Stimulated activated CD4-positive, alpha-beta T cell treated with anti-CD3 and anti-CD28 coated beads, Interleukin-2, amount 100 ng/mL, for 4 hours (primary cell): ENCODE measurements at places on chromosomes 5 and 9.
A peak's percentile ranks its signal among the peaks of the same experiment; 100 is the strongest.

DNA sequence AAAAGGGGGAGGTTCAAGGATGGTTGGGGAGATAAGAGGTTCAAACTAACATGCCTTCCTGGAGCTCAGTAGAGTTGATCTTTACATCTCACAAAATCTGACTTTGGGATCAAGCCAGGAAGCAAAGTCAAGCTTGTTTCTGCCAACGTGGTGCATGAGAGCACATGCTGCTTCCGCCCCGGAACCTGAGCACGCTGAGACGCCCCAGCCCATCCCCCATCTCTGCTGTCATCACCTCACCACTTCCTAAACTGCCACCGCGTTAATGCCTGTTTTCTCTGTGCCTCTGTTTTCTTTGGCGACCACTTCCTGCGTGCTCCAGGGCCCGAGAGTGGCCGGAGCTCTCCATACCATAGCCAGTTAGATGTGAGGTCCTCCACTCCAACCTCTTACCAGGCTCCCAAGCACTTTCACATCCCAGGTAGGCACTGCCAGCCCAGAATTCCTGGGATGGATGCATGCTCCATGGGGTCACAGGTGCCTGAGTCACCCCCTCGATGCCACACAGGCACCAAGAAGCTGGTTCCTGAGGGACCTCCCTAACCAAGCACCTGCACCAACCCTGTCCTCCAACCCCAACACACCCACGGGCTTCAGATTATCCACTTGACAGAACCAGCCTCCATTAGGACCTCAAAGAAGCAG lies 31.2 kb upstream of the AFAP1L1 start:
- DNase-seq = peak; percentile 69

GRCh38 chr5:154885439-154885838 lies 27.0 kb downstream of the CNOT8 start:
- no peak for DNase-seq

DNA sequence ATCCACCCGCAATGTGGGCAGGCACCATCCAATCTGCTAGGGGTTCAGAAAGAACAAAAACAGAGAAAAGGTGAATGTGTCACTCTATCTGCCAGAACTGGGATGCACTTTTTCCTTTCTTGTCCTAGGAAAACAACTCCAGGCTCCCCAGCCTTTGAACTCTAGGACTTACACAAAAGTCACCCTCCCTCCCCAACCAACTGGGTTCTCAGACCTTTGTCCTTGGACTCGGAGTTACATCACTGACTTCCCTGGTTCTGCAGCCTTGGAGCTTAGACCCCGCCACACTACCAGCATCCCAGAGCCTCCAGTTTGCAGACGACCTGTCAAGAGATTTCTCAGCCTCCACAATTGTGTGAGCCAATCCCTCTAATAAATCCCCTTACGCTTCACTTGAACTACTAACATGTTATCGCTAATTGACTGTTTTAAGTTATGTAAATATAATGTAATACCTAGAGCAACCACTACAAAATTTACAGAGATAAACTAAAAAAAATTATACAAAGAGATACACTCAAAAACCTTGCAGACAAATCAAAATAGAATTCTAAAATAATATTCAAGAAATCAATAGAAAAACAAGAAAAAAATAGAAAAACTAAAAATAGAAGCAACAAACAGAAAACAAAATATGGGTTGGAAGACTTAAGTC lies 5.3 kb upstream of the UBLCP1 start:
- DNase-seq = no peak

DNA sequence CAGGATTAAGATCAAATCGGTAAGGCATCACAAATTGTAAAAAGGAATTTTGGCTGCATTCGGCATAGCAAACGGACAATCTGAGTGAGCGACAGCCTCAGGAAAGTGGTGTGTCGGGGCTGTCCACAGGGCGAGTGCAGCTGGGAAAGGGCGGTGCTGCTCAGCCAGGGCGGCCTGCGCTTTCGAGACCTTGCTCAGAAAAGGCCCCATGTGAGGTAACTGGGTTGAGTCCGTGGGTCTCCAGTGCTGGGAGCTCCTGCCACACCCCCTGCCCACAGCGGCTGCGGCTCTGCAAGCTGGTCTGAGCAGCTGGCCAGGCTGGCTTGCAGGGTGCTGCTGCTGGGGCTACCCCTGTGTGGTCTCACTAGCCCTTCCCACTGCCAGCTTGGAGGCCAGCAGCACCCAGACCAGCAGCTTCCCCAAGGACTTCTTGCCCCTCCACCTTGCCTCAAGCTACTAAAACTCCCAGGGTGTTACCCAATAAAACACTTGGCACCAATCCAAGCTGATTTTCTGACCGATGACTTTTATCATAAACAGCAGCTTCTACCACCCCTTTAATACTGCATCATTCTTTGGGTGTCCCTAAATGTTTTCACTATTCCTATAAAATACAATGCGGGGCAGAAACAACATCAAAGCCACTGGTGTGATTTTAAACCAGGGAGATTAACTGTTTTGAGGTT lies 6.2 kb downstream of the SURF2 start:
- no peak for DNase-seq

GRCh38 chr5:150651924-150652671 lies 9.0 kb upstream of the MYOZ3 start:
- no peak for DNase-seq

- DNase-seq = no peak
These were observed 128.3 kb upstream of the PHYKPL start for GRCh38 chr5:178360926-178361235.

DNA sequence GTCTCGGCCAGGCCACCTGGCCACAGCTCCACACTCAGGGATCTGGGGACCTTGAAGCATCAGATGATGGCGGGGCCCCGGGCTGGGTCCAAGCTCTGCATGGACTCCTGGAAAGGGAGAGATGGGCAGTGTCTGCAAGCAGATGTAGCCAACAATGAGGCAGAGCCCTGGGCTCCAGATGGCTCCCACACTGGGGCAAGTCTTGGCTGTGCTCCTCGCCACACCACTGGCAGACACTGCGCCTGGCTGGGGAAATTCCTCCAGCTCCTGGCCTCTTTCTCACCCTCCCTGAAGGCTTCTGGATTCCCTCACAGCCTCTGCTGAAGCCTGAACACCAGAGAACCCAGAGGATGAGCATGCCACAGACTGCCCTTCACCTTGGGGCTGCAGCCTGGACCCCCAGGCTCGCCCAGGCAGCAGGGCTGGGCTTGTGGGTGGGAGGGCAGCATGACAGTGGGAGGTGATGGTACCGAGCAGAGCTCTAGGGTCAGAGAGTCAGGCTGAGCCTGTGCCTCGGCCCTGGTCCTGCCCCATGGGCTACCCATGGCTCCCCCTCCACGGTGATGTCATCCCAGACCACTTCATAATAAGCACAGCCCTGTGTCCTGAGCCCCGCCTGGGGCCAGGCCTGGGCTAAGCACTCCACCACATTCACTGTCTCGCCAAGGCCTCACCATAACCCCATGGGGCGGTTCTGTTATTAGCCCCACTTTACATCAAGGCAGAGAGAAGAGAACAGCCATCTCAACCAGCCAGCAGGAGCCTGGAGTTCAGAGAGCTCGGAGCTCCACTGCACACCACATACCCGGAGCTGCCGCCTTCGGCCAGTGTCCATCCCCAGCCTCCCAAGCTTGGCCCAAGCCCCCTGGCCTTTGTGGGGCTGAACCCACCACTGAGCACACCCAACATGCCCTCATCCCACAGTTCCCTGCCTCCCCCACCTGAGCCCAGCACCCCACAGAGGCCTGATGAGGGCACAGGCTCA lies 62.2 kb upstream of the ADAMTS2 start:
- DNase-seq = no peak

DNA sequence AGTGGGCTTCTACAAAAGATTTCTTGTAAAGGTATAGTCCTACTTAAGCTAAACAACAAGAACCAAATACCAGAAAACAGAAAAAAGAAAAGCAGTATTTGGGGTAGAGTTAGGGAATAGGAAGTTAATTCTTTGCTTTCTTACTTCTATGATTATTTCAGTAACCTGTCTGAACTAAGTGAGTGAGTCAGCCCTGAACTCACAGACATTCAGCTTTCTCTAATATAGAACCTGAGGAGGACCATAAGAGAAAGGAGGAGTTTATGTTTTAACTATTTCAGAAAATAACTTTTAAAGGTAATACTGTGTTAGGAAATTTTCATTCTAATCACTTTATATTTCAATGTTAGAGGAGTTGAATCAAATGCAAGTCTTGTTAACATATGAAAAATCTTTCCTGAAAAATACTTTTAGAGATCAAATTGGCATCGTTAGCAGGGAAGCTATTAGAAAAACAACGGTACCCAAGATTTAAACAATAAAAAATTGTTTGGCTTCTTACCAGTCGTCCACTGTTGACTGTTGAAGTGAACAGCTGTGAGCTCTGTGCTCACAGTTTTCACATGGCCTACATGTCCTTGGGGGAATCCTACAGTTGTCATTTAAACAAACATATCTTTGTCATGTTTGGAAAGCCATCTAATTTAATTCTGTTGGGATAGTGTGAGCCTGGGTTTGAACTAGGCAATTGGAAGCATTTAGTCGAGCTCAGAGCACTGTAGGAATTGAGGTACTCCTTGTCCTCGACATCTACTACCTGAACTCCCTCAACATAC lies 19.9 kb upstream of the ZFAND5 start:
- DNase-seq = no peak

GRCh38 chr9:77449240-77450084 lies 198.7 kb downstream of the GNA14 start:
- no peak for DNase-seq

DNA sequence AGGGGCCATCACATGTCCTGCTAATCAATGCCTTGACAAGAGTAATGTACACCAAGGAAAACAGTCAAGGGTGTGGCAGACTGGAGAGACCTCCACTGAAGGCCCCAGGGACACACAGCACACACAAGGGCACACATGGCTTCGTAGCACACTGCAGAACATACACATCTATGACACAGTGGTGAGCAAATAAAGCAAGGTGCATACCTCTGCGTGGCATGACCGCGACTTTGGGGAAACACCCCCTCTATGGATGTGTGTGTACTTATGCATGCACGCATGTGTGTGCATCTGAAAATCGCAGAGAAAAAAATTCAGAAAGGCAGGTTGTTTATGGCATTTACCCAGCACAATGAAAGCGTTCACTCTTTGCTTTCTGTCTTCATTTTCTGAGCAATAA lies 20.5 kb downstream of the SEMA4D start:
- DNase-seq = no peak

DNA sequence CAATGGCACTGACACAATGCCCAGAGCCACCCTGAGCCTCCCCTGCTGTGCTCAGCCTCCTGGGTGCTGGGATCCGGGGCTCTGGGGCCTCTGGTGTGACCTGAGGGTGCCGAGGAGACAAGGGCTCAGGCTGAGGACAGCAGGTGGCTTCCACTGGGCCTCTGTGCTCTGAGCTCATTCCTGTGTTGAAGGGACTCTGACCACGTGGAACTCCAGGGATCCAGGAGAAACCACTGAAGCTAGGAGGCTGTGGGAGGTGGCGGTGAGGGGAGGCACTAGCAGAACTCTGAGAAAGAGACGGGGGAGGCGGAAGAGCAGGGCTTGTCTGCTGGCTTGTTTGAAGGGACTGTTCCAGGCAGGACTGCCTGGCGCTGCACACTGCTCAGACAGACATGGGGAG lies 318.7 kb upstream of the IRX1 start:
- DNase-seq = no peak

DNA sequence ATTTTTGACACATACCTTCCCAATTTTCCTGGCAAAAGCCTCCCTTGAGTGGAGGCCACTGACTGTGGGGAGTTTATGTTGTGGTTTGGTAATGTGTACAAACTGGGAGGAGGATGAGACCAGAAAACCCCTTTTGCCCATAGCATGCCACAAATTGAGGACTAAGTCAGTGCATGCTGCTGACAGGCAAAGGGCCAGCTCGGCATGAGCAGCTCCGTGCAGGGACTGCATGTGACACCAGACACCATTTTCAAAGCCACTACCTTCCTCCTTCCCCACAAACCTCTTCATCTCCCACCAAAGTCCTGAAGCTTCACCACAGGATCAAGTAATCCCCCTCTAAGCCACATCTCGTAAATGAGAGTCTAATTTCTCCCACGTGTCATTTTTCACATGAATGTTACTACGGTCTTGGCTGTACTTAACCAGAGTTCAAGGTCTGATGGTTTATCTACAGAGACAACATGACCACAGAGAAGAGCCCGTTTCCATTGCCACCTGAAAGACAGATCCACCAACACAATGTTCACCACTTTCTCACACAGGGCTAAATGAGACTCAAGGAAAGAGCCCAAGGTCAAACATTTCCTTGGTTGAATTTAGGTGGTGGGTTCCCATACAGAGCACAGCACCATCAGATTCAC lies 106.5 kb downstream of the NFIB start:
- no peak for DNase-seq
